Activated CD4-positive, alpha-beta T cell treated with anti-CD3 and anti-CD28 coated beads, Interleukin-2, amount 10 ng/mL, durations not matched to agents 7 days and 5 days (primary cell): ENCODE measurements at places on chromosomes 11 and 22.

DNA sequence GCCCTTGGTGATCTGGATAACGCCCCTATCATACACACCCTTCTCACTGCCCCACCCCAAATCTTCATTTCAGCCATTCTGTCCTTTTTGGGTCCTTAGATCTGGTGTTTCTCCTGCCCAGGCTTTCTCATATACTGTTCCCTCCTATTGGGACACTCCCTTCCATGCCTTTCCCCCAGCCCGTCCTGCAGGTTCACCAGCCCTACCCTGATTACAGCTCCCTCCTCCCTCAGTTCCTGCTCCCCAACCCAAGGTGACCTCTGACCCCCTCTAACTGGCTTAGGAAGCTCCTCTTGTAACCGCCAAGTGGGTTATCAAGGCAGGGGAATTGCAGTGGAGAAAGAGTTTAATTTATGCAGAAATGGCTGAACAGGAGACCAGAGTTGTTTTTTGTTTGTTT, 13.0 kb downstream of the MTFP1 start:
- DNase-seq, result no peak

- DNase-seq, result no peak
Observed at GRCh38 chr11:72759468-72759985, 7.3 kb upstream of the ARAP1 start.

- peak; percentile 33 for DNase-seq
Observed at GRCh38 chr11:82701847-82702520, 31.7 kb downstream of the FAM181B start.

DNA sequence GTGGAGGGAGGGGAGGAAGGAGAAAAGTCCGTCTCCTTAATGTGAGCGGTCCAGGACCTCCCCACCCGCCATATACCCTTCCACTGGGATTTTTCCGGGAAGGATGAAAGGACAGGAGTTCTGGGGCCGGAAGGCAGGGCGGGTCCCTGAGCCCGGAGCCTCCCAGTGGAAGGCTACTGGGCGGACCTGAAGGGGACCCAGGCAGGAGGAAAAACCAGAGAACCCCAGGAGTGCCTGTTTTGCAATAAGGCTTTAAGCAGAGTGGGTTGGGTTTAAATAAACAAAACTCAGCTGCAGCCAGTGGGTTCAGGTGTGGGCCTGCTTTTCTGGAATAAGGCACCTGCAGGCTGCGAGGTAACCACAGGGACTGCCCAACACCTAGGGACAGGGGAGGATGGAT, 1.7 kb upstream of the CELSR1 start:
- no peak for DNase-seq

GRCh38 chr11:86668929-86669328, 3.5 kb downstream of the ME3 start:
- no peak for DNase-seq

DNA sequence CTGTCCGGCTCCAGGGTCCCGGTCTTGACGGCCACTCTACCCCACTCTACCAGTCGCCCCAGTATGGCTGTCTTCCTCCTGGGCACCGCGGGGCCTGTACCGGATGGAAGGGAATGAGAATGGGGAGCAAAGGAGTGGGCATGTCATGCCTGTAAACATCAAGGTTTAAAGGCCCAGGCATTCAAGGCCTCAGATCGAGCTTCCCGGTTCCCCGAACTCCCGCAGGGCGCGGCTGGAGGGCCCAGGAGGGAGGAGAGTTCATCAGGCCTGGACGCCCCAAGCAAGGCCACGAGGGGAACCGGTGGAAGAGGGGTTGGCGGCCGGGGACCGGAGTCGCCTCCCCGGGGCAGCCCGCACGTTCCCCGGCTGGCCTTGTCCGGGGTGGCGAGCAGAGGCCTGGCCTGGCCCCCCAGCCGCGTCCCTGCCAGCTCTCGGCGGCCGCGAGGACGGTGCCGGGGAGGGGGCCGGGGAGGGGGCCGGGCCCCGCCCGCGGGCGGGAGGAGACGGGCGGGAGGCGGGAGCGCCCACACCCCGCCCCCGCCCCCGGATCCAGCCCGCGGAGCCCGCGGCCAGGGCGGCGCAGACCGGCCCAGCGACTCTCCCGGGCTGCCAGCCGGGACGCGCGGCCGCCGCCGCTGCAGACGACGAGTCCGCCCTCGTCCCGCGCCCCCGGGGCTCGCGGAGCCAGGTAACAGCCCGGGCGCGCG, at the start of gene CDC42EP1:
Gene CDC42EP1, plus strand, starts transcription at position 580 of the 707 bp plus-strand sequence. CDS start 5,870 bp downstream, outside the sequence.
- no peak for DNase-seq

GRCh38 chr11:128688031-128688713, 5.7 kb upstream of the FLI1 start:
- no peak for DNase-seq

- DNase-seq, result no peak
Observed at GRCh38 chr11:72625691-72626413, 48.4 kb downstream of the PDE2A start.

- no peak for DNase-seq
Observed at GRCh38 chr11:68439355-68440065, 21.0 kb upstream of the PPP6R3 start.
